ENCODE measurements at places on chromosomes 4 and X.

GRCh38 chr4:185933078-185933581 is 121.1 kb upstream of the SORBS2 start:
- DNase-seq, result no peak

DNA sequence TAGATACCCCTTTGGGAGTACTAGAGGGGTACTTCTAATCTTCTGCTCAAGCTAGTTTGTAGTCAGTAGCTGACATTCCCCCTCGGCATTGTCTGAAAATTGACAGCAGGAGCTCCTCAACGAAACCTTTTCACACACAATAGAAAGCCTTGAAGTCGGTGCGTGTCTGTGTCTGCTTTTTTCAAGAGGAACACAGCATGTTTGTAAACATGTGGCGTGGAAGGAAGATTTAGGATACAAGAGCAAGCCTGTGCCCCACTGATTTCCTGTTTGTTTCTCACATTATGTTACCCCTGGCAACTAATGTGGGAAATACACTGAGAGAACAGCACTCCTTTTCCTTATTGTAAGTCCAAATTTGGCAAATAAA is 252.6 kb downstream of the ANKRD50 start:
- DNase-seq, result no peak

GRCh38 chr4:75644095-75644494 is 13.8 kb upstream of the CDKL2 start:
- no peak for DNase-seq

GRCh38 chr4:128521648-128522111 is 234.1 kb upstream of the PGRMC2 start:
- no peak for DNase-seq

DNA sequence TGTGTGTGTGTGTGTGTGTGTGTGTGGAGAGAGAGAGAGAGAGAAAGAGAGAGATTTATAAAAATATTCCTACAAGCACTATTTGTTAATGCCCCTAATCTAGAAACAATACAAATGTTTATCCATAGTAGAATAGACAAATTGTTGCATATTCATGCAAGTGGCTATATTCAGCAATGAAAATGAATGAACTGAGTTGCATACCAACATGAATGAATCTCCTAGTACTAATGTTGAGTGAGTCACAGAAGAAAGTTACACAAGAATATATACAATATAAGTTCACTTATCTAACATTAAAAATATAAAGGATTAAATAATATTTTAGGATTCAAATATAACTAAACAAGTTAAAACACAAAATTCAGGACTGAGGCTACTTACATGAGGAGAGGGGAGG is 456.8 kb upstream of the AMOT start:
- no peak for DNase-seq

DNA sequence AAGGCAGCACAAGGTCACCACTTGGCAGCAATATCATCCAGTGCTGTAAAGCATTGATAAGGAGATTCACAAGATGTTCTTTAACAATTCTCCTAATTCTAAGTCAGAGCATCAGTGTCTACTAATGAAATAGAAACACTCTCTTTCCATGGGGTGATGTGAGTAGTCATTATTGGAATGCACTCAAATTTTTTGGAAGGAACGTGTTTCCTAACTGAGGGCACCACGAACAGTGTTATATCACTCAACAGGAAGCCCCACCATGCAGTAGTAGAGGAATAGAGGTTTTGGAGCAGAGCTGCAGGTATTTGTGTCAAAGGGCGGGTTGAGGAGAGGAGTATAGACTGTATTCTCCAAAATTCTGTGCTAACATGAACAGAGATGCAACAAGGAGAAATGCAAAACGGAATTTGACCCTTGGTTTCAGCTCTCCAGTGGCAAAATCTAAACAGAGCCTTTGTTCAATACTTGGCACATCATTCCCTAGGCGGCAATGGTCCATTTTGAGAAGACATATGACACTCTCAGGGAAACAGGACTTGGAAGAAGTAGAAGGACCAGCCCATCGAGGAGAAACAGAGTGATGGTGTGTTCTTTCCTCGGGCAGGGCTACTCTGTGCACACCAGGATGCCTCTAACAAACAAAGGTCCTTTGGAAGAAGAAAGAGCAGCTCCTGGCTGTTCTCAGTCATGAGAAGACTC is 98.9 kb downstream of the CPEB2 start:
- no peak for DNase-seq

DNA sequence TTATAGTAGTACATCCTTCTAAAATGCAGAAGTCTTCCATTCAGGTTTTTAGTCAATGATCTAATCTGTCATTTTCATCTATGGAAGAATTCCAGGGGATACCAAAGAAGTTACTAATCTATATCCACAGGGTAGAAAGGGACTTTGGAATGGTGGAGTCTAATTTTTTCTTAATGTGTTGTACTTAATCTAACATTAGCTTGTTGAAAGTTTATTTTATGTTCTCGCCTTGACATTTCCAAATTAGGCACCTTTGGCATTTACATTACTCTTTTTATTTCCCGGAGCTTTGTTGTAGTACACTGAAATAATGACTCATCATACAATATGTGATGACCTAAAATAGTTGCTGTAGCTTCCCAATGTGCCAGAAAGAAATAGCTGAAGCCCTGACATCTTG is 91.5 kb downstream of the HTR2C start:
- DNase-seq, result no peak

GRCh38 chr4:171441300-171441941 is 371.8 kb upstream of the GALNTL6 start:
- no peak for DNase-seq

DNA sequence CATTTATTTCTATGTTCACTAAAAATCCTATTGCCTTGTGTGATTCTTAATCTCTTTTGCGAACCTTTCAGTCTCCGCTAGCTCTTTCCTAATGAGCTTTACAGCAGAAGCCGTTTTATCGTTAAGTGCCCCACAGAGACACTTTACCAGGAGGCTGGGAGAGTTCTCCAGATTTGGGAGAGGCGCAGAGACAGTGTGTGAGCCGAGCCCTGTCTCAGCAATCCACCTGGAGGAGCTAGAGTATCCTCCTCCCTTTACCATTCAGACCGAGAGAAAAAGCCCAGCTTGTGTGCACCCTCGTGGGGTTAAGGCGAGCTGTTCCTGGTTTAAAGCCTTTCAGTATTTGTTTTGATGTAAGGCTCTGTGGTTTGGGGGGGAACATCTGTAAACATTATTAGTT is 54.9 kb upstream of the MTM1 start:
- peak; percentile 53 for DNase-seq

GRCh38 chr4:145484225-145484846 is 2.7 kb downstream of the SMAD1 start:
- DNase-seq, result no peak

DNA sequence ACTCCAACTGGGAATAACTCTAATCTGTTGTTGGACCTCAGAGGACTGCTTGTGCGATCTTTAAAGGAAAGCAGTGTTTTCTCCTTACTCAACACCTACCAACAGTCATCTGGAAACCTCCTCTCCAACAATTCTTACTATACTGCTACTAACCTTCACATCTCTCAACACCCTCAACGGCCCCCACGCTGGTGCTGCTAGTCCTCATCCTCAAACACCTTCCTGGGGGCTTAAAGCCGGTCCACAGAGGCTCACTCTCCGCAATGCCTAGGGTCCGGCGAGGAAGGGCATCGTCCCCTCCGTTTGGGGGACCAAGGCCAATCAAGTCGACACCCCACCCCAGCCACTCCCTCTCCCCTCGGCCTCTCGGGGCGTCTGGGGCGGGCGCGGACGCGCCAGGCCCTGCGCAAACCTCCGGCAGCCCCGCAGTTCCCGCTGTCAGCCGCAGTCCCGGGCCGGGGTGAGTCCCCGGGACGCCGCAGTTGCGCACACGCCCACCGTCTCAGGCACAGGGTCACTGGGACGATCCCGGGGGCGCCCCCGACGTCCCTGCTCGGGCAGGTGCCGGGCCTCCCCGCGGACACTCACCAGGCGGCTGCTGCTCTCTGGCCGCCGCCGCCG is 418 bp downstream of the TAB3 start:
- no peak for DNase-seq

DNA sequence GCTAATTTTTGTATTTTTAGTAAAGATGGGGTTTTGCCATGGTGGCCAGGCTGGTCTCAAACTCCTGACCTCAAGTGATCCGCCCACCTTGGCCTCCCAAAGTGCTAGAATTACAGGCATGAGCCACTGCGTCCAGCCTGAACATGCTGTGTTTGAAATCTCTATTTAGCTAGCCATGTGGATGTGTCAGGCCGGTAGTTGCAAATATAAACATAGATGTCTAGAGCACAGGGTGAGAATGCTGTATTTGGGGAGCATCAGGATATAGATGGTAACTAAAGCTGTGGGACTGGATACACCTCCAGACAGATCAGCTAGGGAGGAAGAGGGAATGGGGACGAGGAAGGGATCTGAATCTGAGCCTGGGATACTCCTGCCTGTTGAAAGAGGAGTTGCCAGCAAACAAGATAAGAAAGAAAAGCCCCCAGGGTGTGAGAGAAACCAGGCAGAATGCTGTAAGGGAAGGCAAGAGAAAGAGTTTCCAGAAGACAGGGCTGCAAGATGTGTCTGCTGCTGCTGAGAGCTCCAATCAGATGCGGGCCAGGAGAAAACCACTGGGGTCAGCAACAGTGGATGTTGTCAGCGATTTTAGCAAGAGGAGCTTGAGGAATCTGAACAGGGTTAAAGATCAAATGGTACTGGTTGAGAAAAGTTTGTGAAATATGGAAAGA is 177.4 kb downstream of the PALLD start:
- no peak for DNase-seq

- no peak for DNase-seq
Measured at GRCh38 chrX:118723376-118723775, 4.0 kb upstream of the IL13RA1 start.

GRCh38 chr4:14906805-14907204 is 95.5 kb upstream of the CPEB2 start:
- no peak for DNase-seq

- DNase-seq, result no peak
Measured at GRCh38 chrX:4314586-4314985, 601.1 kb upstream of the PRKX start.

GRCh38 chrX:45769761-45770582 is 569.3 kb upstream of the DIPK2B start:
- no peak for DNase-seq

GRCh38 chr4:153940916-153941315 is 152.0 kb upstream of the SFRP2 start:
- DNase-seq, result no peak

DNA sequence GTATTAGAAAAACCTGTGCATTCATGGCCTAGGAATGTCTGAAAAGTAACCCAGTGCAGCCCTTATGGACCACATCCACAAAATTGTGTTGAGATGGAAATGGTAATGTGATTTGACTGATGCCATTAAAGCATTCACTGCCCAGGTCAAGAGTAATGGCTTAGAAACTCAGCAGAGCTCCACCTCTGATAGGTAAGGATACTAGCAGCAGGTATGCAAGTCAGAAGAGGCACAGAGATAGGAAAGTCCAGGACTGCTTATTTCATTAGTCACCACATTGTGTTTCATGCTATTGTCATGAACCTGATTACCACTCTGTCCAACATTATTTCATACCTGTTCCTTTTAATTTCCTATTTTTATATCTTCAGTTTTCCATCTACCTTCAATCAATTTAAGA is 2042.2 kb downstream of the ARAP2 start:
- no peak for DNase-seq

- DNase-seq, result peak; percentile 45
Measured at GRCh38 chr4:173448608-173449379, 49.9 kb upstream of the SCRG1 start.

GRCh38 chr4:146243141-146243882 is 29.0 kb downstream of the REELD1 start:
- DNase-seq, result no peak

DNA sequence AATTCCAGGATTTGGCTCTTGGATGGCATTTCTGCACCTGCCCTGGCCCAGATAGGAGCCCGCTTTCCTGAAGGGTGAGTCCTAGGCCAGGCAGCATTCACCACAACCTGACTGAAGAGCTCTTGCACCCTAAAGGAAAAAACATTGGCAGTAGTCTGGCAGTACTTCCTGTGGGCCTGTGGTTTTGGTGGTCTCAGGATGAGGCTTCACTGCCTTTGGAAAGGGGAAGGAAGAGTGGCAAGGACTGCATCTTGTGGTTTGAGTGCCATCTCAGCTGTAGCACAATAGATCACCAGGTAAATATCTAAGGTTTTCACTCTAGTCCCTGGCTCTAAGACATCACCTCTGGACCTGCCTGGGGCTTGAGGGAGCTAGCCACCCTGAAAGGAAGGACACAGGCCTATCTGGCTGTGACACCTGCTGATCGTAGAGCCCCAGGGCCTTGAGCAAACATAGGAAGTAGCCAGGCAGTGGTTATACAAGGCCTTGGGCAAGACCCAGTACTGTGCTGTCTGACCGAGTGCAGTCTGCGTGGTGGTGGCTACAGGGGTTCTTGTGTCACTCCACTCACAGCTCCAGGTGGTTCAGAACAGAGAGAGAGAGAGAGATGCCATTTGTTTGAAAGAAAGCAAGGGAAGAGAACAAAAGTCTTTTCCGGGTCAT is 28.5 kb upstream of the PRRG1 start:
- no peak for DNase-seq

GRCh38 chr4:119942806-119943205 is 123.8 kb downstream of the MAD2L1 start:
- DNase-seq, result no peak

DNA sequence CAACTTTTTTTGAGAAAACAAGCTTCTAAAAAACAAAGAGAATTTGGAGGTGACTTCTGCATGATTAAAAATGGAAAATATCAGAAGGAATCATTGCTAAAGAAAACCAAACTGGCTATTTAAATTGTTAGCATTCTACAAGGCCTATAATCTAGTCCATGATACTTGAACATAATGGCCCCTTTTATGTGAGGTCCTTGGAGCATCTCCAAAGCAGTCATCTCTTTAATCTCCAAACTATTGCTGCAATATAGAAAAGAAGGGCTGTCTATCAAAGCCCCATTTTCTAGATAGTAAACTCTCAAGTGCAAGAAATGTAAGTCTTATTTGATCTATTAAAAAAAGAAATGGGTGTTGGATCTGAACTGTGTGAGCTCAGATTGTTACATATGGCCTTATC is 615.1 kb downstream of the CENPC start:
- no peak for DNase-seq

GRCh38 chr4:32249040-32249439 is 1528.9 kb downstream of the PCDH7 start:
- no peak for DNase-seq

- DNase-seq, result no peak
Measured at GRCh38 chr4:77174426-77174825, 17.4 kb downstream of the CCNG2 start.

- DNase-seq, result no peak
Measured at GRCh38 chr4:76982638-76983584, 33.4 kb downstream of the SEPTIN11 start.

DNA sequence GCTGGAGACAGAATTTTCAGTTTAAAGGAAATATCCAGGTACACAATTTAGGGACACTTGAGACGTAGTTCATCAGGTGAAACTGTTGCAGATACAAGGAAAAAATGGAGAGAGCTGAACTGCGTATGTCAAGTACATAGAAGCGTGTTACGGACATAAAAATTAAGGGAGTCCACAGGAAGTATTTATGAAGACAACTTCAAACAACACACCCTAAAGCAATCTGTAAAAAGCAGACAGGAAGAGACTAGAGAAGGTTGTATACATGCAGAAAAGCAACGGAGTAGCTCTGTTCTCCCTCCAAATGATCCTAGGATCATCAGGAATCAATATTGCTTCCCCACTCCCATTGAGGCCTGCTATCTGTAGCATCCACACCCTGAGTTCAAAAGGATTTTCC is 5.8 kb downstream of the CASK start:
- no peak for DNase-seq

- DNase-seq, result no peak
Measured at GRCh38 chr4:102678107-102678506, 82.7 kb downstream of the MANBA start.
